Right forelimb (tissue), 1 donor: ENCODE measurements at places on chromosomes 6 and 20.

GRCh38 chr6:147131532-147132128 is 72.6 kb upstream of the STXBP5 start:
- no peak for DNase-seq

DNA sequence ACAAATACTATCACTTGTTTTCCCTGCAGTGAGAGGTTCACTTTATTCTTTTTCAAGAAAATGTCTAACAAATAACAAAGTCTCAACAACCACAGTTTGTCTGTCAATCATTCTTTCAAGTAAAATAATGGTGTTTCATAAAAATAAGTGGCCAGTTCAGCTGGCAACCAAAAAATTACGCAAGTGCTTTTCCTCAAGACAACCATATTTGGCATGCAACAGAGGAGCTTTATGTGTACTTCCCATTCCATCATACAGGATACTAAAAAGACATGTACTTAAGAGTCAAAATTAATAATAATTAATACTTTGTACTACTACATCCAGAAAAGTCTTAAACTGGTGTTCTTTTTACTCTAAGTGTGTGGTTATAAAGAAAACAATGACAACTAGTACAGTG is 34.6 kb downstream of the ATG5 start:
- no peak for DNase-seq

DNA sequence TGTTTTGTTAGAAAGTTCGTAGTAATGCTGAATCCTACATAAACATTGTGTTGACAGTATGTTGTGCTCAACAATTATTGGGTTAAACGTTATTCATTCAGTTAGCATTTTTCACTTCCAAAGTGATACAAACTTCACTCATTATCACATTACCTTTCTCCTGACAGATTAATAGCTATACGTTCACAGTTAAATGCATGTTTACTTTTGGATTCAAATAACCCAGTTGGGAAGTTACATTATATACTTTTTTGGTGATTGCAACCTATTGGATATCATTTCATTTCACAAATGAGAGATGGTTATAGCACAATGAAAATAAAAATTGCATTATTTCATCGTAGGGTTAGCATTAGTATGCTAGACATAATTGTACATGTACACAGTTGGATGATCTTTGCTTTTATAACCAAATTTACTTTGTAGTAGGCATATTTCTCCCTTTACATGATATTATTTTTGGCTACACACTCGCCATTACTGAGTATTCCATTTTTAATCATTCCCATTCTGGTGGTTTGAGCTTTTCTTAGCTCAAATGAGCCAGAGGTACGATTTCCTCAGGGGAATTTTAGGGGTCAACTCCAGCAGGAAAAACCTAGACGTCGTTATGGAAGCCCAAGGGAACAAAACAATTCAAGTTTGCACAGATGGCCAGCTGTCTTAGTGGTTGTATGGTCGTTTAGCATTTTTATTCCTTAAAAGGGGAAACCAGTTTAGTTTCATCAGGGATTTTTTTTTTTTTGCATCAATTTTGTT is 2.1 kb upstream of the HIVEP1 start:
- DNase-seq = no peak

DNA sequence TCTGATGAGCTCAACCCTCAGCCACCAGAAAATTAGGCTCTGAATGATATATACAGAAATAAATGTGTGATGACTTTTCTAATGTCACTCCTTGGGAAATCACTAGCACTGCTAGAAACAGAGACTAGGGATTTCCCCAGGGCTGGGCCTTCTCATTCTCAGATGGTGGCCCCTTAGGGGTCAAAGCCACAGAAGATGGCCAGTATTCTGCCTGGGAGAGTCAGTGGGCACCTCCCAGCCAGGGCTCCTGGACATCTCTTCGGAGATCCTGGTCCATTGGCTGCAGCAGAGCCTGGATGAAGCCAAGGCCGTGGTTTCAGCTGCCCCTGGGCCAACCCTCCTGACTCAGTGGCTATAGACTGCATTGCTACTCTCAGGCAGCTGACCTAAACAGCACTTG is 276.9 kb upstream of the SUPT3H start:
- DNase-seq = peak; percentile 4

DNA sequence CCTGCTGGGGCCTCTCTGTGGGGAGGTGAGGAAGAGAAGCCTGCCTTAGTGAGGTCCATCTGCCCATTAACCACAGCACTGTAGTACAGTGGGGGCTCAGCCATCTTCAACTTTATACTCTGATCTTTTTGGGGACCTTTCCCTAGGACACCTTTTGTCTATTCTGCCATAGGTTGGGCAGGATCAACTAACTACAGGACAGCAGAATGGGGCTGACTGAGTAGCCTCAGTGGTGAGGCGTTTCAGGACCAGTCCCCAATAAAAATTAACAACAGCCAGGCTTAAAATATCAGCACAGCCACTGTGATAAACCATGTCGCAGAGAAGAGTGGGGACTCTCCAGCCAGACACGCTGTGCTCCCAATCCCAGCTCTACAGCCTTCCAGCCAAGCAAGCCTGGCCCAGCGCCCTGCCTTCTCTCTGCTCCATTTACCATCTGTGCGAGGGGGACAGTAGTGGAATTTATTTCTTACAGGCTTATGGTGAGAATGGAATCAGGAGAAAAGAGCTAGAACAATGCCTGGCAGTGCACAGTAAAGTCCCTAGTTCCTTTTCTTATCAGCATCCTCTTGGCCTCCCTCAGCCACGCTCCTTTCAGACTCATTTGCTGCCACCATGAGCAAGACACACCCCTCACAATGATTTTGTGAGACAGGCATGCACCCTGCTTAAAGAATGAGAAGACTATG is 75.5 kb downstream of the SLC22A23 start:
- peak; percentile 79 for DNase-seq

DNA sequence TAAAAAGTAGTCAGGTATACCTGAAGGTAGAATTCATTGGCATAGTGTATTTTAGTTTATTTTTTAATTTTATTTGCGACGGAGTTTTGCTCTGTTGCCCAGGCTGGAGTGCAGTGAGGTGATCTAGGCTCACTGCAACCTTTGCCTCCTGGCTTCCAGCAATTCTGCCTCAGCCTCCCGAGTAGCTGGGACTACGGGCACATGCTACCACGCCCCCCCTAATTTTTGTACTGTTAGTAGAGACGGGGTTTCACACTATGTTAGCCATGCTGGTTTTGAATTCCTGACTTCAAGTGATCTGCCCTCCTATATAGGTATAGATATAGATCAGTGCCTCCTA is 102.8 kb upstream of the PRSS16 start:
- no peak for DNase-seq

DNA sequence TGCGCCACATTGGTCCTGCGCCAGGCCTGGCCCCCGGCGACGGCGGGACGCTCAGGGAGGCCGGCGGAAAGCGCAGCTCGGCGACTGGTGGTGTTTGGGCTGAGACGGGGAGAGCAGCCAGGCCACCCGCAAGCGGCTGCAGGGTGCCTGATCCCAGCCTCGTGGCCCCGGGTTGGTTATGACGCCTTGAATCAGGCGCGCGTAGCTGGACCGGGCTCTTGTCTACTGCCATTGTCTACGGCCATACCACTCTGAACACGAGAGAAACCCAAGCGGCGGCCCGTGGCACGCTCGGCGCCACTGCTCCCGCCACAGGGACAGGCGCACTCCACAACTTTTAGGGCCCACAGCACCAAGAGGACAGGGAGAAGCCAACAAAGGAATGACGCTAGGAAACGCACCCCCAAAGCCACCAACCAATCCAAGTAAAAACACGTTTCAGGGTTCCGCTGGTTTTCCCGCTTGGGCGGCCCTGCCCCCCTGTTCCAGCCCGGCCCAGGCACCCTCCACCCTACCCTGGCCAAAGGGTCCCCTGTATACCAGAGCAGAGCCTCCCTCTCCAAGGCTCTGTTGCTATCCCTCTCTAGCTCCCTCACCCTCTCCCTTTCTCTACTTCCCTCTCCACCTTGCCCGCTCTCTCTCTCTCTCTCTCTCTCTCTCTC is 1849.3 kb upstream of the DEFB115 start:
- no peak for DNase-seq

DNA sequence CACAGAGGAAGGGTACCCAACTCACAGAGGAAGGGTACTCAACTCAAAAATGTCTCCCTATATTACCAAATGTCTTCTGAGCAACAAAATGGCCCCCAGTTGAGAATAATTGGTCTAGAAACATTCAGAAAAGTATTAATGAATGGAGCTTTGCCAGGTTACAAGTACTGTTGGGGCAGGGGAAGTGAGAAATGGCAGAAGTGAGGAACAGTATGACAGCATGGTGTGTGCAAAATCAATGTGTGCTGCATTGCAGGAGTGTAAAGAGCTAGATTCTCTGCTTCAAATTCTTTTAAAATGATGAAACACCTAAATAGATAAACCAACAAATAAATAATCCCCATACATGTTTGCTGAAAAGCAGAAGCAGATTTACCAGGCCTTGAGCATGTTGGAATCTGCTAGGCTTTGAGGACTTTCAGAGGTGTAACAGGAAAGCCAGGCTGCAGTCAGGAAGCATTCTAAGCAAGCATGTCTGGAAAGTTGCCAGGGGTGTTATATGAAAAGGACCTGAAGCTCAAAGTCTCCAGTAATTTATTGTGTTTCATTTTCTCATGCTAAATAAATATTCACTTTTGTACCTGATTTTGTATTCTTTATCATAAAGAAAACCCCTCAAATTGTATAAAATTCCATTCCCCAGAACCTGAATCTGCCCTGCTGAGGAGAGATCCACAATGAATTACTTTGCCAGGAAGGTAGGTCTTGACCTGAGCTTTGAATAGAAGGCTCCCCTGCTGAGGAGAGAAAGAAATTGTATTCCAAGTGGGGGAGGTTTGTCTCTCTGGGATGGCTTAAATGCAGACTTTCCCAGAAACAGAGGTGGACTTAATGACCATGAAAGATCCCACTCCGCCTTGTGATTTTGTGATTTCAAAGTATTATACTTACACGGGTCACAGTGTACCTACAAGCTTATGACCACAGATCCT is 265.0 kb upstream of the MARCKS start:
- DNase-seq = no peak

GRCh38 chr6:140036196-140036595 is 661.7 kb upstream of the CITED2 start:
- no peak for DNase-seq

DNA sequence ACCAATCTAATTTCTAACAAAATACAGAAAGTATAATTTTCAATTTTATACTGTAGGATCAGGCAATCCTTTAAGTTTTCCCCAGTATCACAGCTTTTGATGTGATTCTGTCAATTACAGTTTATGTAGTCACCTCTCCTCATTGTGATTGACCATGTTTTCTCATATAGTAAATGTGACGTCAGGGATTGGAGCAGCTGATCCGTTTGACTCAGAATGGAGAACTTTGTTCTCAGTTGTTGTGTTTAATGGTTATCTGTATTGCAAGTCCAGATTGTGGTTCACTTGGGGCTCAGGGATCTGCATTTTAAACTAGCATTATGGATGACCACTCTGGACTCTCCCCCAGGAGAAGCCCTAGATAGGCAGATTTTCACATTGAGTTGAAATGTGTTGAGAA is 90.6 kb downstream of the DNAH8 start:
- no peak for DNase-seq

DNA sequence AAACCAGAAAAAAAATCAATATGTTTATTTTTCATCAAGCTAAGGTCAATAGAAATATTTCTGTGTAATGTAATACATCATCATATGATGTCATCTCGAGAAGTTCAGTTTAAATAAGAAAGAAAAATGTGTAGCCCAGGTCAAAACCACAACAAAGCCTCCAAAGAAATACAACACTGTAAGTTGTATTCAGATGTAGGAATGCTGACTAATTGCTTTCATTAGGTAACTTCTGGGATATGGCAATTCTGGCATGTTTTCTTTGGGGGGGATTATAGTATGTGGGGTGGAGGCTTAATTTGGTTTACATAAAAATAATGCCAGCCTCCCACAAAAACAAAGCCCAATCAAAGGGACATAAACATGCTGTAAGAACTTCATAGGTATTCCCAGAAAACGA is 881.8 kb upstream of the CITED2 start:
- no peak for DNase-seq

DNA sequence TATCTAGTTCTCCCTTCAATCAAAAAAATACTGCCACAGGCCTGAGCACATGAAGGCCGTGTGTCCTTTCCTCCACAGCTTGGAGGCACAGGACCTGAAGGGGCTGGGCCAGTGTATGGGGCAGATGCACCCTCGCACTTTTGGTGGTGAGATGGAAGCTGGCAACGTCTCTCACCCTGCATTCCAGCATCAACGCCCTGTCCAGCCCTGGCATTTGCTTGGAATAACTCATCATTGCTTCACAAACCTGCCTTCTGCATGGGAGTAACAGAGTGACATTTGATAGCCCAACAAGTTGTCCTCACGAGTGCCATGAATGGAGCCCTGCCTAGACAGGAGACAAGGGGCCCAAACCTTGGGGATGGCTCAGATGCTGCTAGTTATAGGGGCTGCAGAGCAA is 257.9 kb downstream of the SMOC2 start:
- DNase-seq = peak; percentile 15

GRCh38 chr6:28105245-28105639 is 19.2 kb upstream of the ZSCAN16 start:
- DNase-seq = no peak

DNA sequence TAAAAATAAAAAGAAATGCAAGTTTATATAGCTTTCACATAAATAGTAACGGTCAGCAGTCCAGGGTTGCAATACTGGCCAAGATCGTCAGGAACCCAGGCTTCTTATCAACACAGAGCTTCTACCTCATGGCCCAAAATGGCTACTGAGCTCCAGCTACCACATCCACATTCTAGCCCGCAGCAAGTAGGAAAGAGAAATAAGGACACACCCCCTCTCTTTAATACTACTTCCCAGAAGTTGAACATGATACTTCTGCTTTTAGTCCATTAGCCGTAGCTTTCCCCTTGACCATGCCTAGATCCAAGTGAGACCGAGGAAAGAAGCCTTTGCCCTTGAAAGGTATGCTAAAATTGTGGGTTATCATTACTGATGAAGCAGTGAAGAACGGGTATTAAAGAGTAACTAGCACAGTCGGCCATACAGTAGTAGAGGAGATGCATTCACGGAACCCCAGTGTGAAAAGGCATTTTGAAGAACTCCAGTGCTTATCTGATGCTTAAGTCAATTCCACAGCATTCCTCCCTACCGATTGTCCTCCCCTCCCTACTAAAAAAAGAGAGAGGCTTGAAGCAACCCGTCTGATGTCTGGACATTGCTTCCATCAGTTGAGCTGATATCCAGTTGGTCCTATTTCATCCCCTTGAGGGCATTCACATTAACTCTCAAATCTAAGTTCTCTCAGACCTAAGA is 226.9 kb upstream of the RREB1 start:
- DNase-seq = no peak

- no peak for DNase-seq
Observed at GRCh38 chr6:67933278-67933677, 701.8 kb upstream of the ADGRB3 start.

- no peak for DNase-seq
Observed at GRCh38 chr6:157159348-157159747, 164.0 kb downstream of the TMEM242 start.
